ENCODE measurements at places on chromosomes 7 and 10. TPM values are rescaled to one million over a fixed set of nuclear protein-coding genes. Genes with fewer than 3 reads are reported as not detected.

GRCh38 chr10:4527281-4527970 is 298.6 kb upstream of the AKR1E2 start:
- H3K27ac ChIP-seq = no peak overlapping the region
- no peaks in the 10 kb centered on the region for H3K36me3 ChIP-seq
- DNase-seq = no peak
- no peak overlapping the region for H3K4me3 ChIP-seq
- no peaks in the 10 kb centered on the region for H3K4me1 ChIP-seq

- peaks cover 48% of the 10 kb centered on the region for H3K4me1 ChIP-seq
- no peaks in the 10 kb centered on the region for H3K27me3 ChIP-seq
- H3K27ac ChIP-seq = peak overlapping the region; percentile 76
- peak; percentile 64 for DNase-seq
- peak overlapping the region; percentile 91 for H3K4me3 ChIP-seq
Observed at GRCh38 chr7:131327049-131327625, 539 bp upstream of the MKLN1 start.

- no peak for DNase-seq
- H3K4me1 ChIP-seq = peaks cover 9% of the 10 kb centered on the region
- no peak overlapping the region for H3K27ac ChIP-seq
- no peaks in the 10 kb centered on the region for H3K27me3 ChIP-seq
Observed at GRCh38 chr10:72073708-72074573, 14.4 kb downstream of the SPOCK2 start.

- no peaks in the 10 kb centered on the region for H3K4me1 ChIP-seq
- no peak overlapping the region for H3K27ac ChIP-seq
- H3K4me3 ChIP-seq = no peak overlapping the region
- H3K27me3 ChIP-seq = no peaks in the 10 kb centered on the region
- DNase-seq = no peak
Observed at GRCh38 chr7:13953368-13953767, 36.1 kb downstream of the ETV1 start.

- no peak overlapping the region for H3K4me3 ChIP-seq
- no peaks in the 10 kb centered on the region for H3K36me3 ChIP-seq
- no peak for DNase-seq
- H3K27me3 ChIP-seq = no peaks in the 10 kb centered on the region
Observed at GRCh38 chr7:95530881-95531280, 45.1 kb downstream of the ASB4 start.

DNA sequence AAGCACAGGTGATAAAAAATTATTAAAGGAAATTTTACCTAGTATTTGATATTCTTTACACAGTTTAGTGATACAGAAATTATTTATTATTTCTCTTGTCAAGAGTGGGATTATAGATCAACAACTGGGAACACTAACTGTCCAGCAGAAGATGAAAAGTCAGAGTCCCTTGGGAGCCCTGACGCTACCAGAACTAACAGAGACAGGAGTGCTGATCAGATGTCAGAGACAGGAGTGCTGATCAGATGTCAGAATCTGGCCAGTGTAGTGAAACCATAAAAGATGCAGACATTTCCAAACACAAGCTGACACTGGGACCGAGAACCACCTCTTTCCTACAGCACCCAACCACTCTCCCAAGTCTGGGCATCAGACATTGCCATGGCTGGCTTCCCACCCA is 828.2 kb downstream of the TNS3 start:
- peaks cover 41% of the 10 kb centered on the region for H3K4me1 ChIP-seq
- peak overlapping the region; percentile 74 for H3K27ac ChIP-seq
- peak overlapping the region; percentile 23 for H3K4me3 ChIP-seq
- no peaks in the 10 kb centered on the region for H3K36me3 ChIP-seq

GRCh38 chr10:52644373-52645186 is 128.0 kb downstream of the MBL2 start:
- no peaks in the 10 kb centered on the region for H3K27me3 ChIP-seq
- no peaks in the 10 kb centered on the region for H3K4me1 ChIP-seq
- no peak for DNase-seq
- no peaks in the 10 kb centered on the region for H3K36me3 ChIP-seq
- H3K4me3 ChIP-seq = no peak overlapping the region
- no peak overlapping the region for H3K27ac ChIP-seq

DNA sequence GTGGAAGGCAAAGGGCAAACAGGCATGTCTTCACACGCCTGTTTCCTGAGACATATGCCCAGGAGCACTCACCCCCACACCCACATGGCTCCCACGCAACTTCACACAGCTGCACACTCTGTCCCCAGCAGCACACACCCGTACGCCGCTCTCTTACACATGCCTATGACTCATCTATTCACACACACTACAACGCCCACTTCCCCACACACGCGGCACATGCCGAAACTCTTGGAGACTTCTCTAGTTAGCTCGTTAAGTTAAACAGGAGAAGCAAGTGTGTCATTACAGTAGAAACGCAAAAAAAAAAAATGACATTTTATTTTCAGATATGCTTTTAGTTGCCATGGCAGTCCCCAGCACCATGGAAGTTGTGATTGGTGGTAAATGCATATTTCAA is 6.7 kb downstream of the CALN1 start:
- no peak overlapping the region for H3K4me3 ChIP-seq
- no peak for DNase-seq
- no peaks in the 10 kb centered on the region for H3K4me1 ChIP-seq
- peaks cover 56% of the 10 kb centered on the region for H3K27me3 ChIP-seq
- H3K36me3 ChIP-seq = no peaks in the 10 kb centered on the region

DNA sequence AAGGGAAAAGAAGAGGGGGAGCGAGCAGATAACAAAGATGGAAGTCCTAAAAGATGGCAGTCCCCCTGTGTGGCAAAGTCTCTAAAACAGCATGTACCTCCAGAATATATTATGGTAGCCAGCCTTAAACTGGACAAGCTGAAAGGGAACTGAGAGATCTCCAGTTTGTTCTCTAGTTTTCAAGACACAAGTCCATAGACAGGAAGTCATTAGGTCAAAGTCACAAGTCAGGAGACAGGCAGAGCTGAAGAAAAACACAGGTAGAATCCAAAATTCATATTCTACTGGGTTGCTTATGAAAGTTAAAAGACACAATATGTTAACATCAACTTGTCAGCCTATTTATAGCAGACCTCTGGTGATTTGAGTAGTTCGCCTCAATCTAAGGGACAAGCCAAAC is 38.7 kb downstream of the FAM107B start:
- no peak overlapping the region for H3K4me3 ChIP-seq
- no peaks in the 10 kb centered on the region for H3K36me3 ChIP-seq
- H3K27me3 ChIP-seq = no peaks in the 10 kb centered on the region

GRCh38 chr7:66164356-66164755 is 40.8 kb upstream of the TPST1 start:
- DNase-seq = no peak
- no peaks in the 10 kb centered on the region for H3K36me3 ChIP-seq
- no peaks in the 10 kb centered on the region for H3K4me1 ChIP-seq
- H3K27me3 ChIP-seq = no peaks in the 10 kb centered on the region
- no peak overlapping the region for H3K27ac ChIP-seq

DNA sequence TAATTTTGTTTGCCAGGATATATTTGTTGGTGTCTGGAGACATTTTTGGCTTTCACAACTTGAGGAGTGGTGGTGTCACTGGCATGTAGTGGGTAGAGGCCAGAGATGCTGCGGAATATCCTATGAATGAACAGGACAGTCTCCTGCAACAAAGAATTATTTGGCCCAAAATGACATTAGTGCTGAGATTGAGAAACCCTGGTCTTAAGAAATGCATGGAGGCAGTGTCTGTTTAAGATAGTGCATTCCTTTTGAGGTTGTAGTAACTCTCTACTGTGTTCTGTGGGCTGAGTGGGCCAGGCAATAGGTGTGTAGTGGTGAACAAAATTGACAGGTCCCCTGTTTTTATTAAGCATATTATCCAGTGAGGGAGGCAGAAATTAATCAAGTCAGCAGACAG is 165.5 kb downstream of the CDK14 start:
- no peak overlapping the region for H3K4me3 ChIP-seq
- no peaks in the 10 kb centered on the region for H3K36me3 ChIP-seq
- no peaks in the 10 kb centered on the region for H3K4me1 ChIP-seq
- no peak overlapping the region for H3K27ac ChIP-seq
- H3K27me3 ChIP-seq = no peaks in the 10 kb centered on the region
- DNase-seq = no peak

DNA sequence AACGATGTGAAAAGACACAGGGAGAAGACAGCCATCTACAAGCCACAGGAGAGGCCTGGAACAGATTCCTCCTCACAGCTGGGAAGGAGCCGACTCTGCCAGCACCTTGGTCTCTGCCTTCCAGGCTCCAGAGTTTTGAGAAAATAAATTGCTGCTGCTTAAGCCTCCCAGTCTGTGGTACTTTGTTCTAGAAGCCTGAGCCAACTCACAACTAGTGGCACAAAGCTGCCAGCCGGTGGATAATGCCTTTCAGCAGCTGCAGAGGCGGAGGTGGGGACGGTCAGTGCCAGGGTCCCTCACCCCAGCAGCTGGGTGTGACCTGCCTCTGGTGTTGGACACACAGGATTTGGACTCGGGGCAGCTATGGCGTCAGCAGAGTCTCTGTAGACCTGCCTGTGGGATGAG is 255.4 kb upstream of the PITRM1 start:
- no peak overlapping the region for H3K27ac ChIP-seq
- no peaks in the 10 kb centered on the region for H3K36me3 ChIP-seq
- no peak overlapping the region for H3K4me3 ChIP-seq
- H3K4me1 ChIP-seq = peaks cover 39% of the 10 kb centered on the region

- H3K4me3 ChIP-seq = no peak overlapping the region
- H3K4me1 ChIP-seq = no peaks in the 10 kb centered on the region
- peaks cover 97% of the 10 kb centered on the region for H3K27me3 ChIP-seq
Observed at GRCh38 chr7:157540606-157541294, 203.9 kb downstream of the DNAJB6 start.

DNA sequence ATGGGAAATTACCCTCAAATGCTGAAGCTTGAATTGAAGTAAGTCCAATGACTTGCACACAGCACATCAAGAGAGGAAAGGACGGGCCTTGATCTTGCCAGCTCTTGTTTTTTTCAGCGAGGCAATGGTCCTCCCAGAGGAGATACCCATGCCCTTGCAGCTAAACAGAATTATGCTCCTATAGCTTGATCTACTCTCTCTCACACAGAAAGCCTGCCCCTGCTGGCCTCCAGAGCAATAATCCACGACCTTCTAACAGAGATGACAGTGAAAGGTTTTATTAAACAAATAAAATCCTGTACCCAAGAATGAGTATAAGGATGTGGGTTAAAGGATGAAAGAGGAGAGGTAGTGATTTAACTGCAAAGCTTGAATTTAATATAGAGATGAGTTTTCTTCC is 268.0 kb downstream of the ADRA2A start:
- DNase-seq = no peak
- H3K36me3 ChIP-seq = no peaks in the 10 kb centered on the region
- H3K4me3 ChIP-seq = no peak overlapping the region
- H3K27ac ChIP-seq = no peak overlapping the region

- H3K27me3 ChIP-seq = no peaks in the 10 kb centered on the region
- peak; percentile 41 for DNase-seq
- no peak overlapping the region for H3K4me3 ChIP-seq
- H3K36me3 ChIP-seq = no peaks in the 10 kb centered on the region
- no peak overlapping the region for H3K27ac ChIP-seq
Observed at GRCh38 chr7:152673897-152674296, 2.0 kb downstream of the XRCC2 start.

GRCh38 chr10:88361995-88362807 is 220.9 kb downstream of the RNLS start:
- no peaks in the 10 kb centered on the region for H3K4me1 ChIP-seq
- no peaks in the 10 kb centered on the region for H3K36me3 ChIP-seq
- H3K27ac ChIP-seq = no peak overlapping the region
- no peak for DNase-seq
- no peak overlapping the region for H3K4me3 ChIP-seq
- no peaks in the 10 kb centered on the region for H3K27me3 ChIP-seq

- DNase-seq = no peak
- no peaks in the 10 kb centered on the region for H3K27me3 ChIP-seq
- H3K27ac ChIP-seq = no peak overlapping the region
- H3K4me1 ChIP-seq = peaks cover 37% of the 10 kb centered on the region
- H3K4me3 ChIP-seq = no peak overlapping the region
Observed at GRCh38 chr7:30351286-30351685, 66.9 kb downstream of the ZNRF2 start.

- no peak overlapping the region for H3K27ac ChIP-seq
- H3K36me3 ChIP-seq = peaks cover 29% of the 10 kb centered on the region
- H3K4me1 ChIP-seq = no peaks in the 10 kb centered on the region
- no peak for DNase-seq
Observed at GRCh38 chr7:158729646-158730382, 25.2 kb upstream of the NCAPG2 start.

- no peak for DNase-seq
- no peak overlapping the region for H3K27ac ChIP-seq
- no peak overlapping the region for H3K4me3 ChIP-seq
- no peaks in the 10 kb centered on the region for H3K27me3 ChIP-seq
Observed at GRCh38 chr10:61613665-61614064, 49.1 kb upstream of the CABCOCO1 start.

GRCh38 chr10:44115516-44115915 is 269.4 kb downstream of the CXCL12 start:
- no peaks in the 10 kb centered on the region for H3K36me3 ChIP-seq
- no peak overlapping the region for H3K4me3 ChIP-seq
- DNase-seq = no peak
- no peaks in the 10 kb centered on the region for H3K4me1 ChIP-seq
- H3K27ac ChIP-seq = no peak overlapping the region

GRCh38 chr7:101744588-101744987 is 72.8 kb upstream of the CUX1 start:
- H3K4me1 ChIP-seq = peaks cover 22% of the 10 kb centered on the region
- H3K4me3 ChIP-seq = no peak overlapping the region
- no peak for DNase-seq
- H3K27me3 ChIP-seq = no peaks in the 10 kb centered on the region
- H3K27ac ChIP-seq = no peak overlapping the region
- H3K36me3 ChIP-seq = no peaks in the 10 kb centered on the region

- DNase-seq = no peak
- H3K27me3 ChIP-seq = peaks cover 45% of the 10 kb centered on the region
- no peak overlapping the region for H3K4me3 ChIP-seq
- no peaks in the 10 kb centered on the region for H3K36me3 ChIP-seq
Observed at GRCh38 chr10:44818701-44819127, 92.4 kb upstream of the TMEM72 start.

GRCh38 chr10:21524526-21525366 is 736 bp downstream of the SKIDA1 start:
- H3K27me3 ChIP-seq = no peaks in the 10 kb centered on the region
- H3K4me1 ChIP-seq = peaks cover 37% of the 10 kb centered on the region
- no peaks in the 10 kb centered on the region for H3K36me3 ChIP-seq
- DNase-seq = no peak
- peak overlapping the region; percentile 71 for H3K4me3 ChIP-seq

GRCh38 chr10:63286340-63286739 is 153.2 kb downstream of the NRBF2 start:
- H3K27ac ChIP-seq = no peak overlapping the region
- no peaks in the 10 kb centered on the region for H3K27me3 ChIP-seq
- H3K4me1 ChIP-seq = peaks cover 10% of the 10 kb centered on the region
- H3K36me3 ChIP-seq = 0 out of 2 replicates have a peak, but pooled peaks cover 5% of the 10 kb centered on the region
- DNase-seq = no peak

The NCF1 gene
- total RNA-seq = 0.41 TPM

The ANXA11 gene
- 318 TPM for total RNA-seq

The KCNH2 gene
- 1.5 TPM for total RNA-seq

The ARHGAP22 gene
- total RNA-seq = 4.0 TPM

The ADRB1 gene
- 0.48 TPM for total RNA-seq

The CRTAC1 gene
- not detected for total RNA-seq

The MDFIC gene
- 39.8 TPM for total RNA-seq

The TRPV5 gene
- total RNA-seq = not detected

The FKBP6 gene
- not detected for total RNA-seq

The FZD8 gene
- not detected for total RNA-seq

Measured in PC-9 (cell line).